T-helper 17 cell (primary cell): ENCODE measurements at places on chromosomes 12 and 14. TPM values are rescaled to one million over a fixed set of nuclear protein-coding genes. Genes with fewer than 3 reads are reported as not detected.

NID2 gene
- 0.62 TPM for total RNA-seq

PLEKHG7 gene
- not detected for total RNA-seq

HOXC12 gene
- not detected for total RNA-seq

KRT1 gene
- 3.1 TPM for total RNA-seq

GPR162 gene
- total RNA-seq: 0.63 TPM

SNX6 gene
- total RNA-seq: 67.3 TPM

POTEM gene
- total RNA-seq: not detected

SYT1 gene
- not detected for total RNA-seq

SDR9C7 gene
- total RNA-seq: not detected

SIRT4 gene
- 0.45 TPM for total RNA-seq

MDM1 gene
- 16.3 TPM for total RNA-seq

GPR132 gene
- 43.4 TPM for total RNA-seq

CARMIL3 gene
- total RNA-seq: 0.31 TPM

NAV3 gene
- total RNA-seq: not detected

ST8SIA1 gene
- total RNA-seq: 13.9 TPM
